ENCODE measurements at places on chromosomes 16 and 17. TPM values are rescaled to one million over a fixed set of nuclear protein-coding genes. Genes with fewer than 3 reads are reported as not detected.

GRCh38 chr16:77945126-77945525, 77.2 kb upstream of the CLEC3A start:
- DNase-seq, result peak; percentile 47

GRCh38 chr16:20763461-20764232, at the start of gene ACSM3:
ACSM3 (plus strand) TSS chr16:20764014; CDS start chr16:20770035, 6,021 bp downstream.
- peak; percentile 66 for DNase-seq

GRCh38 chr16:79653373-79653891, 52.9 kb upstream of the MAF start:
- peak; percentile 15 for DNase-seq

DNA sequence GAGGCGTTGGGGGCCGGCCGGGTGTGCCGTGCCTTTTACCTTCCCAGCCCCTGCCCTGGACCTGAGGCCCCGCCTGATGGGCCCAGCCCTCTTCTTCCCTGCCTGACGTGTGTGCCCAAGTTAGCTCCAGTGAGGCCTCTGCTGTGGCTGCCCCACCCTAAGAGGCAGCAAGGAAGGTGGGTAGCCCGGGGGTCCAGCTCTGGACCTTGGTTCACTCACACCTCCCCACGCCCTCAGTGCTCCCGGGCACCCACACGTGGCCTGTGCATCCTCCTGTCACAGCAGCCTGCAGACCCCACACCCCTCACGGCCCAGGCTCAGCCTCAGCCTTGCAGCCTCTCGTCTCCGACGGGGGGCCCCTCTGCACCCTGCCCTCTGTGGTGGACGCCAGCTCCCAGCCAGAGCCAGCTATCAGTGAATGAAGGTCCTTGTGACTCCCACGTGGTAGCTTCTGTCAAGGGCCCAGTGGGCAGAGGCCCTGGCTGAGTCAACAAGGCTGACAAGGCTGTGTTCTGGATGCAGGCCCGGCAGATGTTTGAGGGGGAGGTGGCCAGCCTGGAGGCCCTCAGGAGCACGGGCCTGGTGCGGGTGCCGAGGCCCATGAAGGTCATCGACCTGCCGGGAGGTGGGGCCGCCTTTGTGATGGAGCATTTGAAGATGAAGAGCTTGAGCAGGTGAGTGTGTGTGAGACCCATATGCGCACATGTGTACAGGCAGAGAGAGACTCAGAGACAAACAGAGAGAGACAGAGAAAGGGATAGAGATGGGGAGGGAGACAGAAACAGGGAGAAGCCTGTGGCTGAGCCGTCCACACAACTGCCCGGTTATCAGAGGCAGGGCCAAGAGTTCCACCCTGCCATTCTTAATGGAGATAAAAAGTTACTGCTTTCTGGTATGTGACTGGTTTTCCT, 2.8 kb downstream of the FN3K start:
- DNase-seq, result no peak

The PLLP gene
- 1.3 TPM for total RNA-seq

DNA sequence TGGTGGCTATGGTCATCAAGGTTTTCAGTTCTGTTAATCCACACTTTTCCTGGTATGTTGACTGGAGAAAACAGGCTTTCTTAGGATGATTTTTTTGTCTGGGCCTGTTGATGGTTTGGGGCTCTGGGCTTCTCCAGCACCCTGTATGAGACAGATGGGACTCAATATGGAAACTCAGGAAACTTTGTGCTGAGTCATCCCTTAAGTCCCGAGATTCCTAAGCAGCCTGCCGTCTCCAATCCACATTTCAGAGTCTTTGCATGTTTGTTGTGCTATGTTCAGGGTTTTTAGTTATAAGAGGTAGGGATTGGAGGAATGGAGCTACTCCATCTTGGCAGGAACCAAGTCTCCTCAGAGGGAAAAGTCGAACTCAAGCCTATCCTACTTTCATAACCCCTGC, 253.3 kb upstream of the FOXF1 start:
- no peak for DNase-seq

The CIITA gene
- total RNA-seq, result 0.30 TPM

The CSH1 gene
- not detected for total RNA-seq

The CXCL16 gene
- 0.40 TPM for total RNA-seq

GRCh38 chr17:44210342-44211192, 8.9 kb downstream of the UBTF start:
- peak; percentile 85 for DNase-seq

DNA sequence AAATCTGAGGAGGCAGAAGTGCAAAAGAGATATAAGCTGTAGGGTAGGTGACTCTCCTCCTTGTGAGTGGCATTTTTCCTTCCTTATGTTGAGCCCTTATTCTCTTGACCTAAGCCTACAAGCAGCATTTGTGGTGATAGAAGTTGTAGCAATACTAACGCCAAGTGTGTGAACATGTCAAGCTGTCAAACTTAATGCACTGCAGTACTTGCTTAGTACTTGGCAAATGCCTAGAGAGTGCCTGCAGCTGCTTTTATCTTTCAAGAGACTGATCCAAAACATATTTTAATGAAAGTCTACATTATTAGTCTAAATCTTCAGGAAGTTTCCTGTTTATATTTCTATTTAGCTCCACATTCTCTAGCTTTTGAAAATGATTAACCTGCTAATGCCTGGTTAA, 83.2 kb downstream of the CNTNAP4 start:
- no peak for DNase-seq

DNA sequence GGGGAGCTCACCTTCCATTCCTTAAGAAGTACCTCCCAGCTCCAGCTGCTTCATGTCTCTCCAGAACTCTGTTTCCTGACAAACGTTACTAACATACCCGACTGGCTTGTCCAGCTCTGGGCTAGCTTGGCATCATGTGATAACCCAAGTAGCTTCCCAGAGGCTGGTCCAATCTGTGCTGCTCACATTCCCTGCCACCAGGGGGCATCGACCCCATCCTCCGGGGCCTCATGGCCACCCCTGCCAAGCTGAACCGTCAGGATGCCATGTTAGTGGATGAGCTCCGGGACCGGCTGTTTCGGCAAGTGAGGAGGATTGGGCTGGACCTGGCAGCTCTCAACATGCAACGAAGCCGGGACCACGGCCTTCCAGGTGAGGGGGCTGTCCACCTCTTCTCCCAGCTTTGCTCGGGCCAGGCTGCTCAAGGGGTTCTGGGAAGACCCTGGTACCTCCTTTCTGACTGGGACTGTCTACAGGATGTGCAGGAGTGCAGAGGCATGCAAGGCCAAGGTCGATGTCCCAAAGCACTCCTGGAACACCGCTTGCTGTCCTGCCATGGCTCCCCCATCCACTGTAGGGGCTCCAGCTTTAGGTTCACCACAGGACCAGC, 7.6 kb downstream of the EPX start:
- DNase-seq, result peak; percentile 72

DNA sequence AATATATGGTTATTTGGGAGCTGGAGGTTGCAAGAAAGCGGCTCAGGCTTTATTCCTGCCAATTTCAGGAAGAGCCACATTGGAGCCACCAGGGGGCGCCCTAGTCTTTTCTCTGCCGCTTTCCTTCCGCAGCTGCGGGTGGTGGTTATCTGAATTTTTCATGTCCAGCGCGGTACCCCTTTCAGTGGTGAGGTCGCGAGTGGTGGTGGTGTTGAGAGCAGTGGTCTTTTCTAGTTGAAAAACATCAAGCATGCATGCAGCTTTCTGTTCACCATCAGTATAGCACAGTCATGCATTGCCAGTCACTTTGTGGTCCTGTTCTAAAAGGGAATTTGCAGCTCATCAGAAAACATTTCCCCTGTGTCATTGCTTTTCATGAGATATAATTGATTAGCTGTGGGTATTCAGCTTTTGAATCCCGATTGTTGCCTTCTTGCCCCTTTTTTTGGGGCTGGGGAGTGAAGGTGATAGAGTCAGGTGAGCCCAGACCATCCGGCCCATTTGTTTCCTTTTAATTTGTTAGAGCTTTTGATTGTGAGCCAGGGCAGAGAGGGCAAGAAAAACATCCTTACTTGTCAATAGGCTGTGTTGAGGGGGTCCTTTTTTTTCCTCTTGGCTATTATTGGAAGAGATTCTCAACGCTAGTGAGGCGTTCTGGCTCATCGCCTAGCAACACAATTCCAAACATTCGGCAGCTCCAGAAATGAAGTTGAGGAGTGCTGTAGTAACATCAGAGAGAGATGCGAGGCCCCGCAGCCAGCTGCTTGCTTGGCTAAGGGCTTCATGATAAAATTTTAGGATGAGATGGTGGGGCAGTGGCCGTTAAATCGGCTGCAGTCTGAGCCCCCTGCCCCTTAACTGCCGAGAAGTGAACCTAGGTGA, 119.0 kb downstream of the SNX29 start:
- DNase-seq, result peak; percentile 44

DNA sequence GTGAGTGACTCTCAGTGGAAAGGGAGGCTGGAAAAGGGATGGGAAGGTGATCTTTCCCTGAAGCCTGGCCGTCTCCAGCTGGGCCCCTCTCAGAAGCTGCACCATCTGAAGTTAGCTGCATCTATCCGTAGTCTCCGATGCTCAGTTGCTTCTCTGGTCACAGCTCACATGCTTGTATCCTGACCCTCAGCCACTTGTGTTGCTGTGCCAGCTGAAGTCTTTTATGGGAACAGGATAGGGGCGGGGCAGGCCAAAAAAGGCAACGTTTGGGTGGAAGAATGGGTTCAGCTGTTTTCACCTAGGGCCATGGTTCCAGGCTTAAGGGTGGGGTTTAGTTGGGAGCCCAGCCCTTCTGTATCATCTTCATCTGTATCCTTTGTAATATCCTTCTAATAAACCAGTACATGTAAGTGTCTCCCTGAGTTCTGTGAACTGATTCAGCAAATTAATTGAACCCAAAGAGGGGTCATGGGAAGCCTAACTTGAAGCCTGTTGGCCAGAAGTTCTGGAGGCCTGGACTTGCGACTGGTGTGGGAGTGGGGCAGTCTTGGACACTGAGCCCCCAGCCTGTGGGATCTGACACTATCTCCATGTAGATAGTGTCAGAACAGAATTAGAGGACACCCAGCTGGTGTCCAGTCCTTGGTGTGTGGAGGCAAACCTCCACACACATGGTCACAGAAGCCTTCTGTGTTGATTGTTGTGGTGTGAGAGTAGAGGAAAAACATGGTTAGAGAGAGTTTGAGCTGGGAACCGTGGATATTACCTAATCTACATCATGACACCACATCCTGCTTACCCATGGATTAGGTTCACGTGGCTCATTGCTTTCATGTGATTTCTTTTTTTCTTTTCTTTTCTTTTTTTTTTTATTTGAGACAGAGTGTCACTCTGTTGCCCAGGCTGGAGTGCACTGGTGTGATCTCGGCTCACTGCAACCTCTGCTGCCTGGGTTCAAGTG, 49.3 kb upstream of the FBXO47 start:
- peak; percentile 52 for DNase-seq

Measured in HT1080 (cell line).